ENCODE measurements at places on chromosomes 7 and 10.

DNA sequence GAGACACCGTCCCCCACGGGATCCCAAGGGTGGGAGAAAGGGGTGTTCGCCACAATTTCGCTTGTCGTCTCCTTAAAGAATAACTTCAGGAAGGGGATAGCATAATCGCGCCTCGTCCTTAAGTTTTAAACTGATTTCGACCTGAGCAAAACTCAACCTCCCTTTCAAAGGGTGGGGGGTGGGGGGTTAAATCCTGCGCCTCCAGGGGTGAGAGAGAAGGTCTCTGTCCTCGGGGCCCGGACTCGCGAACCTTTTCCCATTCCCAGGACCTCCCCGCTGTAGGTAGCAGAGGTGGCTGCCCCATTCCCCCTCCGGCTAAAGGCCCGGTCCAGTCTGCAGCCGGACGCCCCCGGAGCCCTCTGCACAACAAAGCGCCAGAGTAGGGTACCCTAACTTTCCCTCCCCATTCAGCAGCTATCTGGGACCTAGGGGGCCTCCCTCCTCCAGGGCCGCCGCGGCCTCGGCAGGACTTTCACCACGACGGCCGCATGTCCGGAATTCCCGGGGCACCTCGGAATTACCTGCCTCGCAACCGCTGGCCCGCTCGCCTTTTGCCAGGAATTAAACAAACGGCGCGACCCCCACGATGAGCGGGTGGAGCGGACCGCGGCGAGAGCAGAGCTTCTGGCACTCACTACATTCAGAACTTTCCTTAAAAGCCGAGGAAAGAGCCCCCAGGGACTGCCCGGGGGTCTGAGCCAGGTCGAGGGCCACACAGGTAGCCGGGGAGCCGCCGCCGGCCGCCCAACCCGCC lies 1.7 kb downstream of the CDK6 start:
- no peak for DNase-seq

DNA sequence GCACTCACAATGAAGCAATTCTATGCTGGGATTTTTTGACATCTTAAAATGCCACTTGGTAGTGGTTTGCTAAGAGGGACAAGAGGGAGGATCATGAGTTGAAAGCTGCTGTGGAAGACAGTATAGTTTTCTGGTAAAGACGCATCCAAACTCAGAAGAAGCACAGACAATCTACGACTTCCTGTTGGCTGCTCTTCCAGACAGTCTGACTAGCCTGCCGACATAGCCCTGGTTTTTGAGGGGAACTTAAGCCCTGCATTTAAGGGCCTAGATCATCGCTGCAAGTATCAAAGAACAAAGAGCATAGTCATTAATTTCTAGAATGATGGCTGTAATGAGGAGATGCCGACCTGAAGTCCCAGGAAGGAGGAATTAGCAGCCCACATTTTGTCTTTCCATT lies 99.9 kb upstream of the IKZF1 start:
- peak; percentile 34 for DNase-seq

DNA sequence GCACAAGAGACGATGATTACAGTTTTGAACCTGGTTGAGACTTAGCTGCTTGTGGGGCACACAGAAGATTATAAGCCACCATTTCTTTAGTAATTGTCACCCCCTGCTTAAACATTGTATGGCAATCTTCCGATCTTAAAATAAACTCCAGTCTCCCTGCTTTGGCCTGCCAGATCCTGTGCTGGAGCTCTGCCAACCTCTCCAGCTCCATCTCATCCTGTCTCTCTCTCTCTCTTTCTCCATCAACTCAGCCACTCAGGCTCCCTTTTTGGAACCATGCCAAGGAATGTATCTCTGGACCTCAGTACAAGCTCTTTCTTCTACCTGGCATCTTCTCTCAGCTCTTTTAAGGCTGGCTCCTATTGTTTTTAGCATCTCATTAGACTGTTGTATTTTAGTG lies 1053.2 kb downstream of the REEP3 start:
- DNase-seq, result no peak

DNA sequence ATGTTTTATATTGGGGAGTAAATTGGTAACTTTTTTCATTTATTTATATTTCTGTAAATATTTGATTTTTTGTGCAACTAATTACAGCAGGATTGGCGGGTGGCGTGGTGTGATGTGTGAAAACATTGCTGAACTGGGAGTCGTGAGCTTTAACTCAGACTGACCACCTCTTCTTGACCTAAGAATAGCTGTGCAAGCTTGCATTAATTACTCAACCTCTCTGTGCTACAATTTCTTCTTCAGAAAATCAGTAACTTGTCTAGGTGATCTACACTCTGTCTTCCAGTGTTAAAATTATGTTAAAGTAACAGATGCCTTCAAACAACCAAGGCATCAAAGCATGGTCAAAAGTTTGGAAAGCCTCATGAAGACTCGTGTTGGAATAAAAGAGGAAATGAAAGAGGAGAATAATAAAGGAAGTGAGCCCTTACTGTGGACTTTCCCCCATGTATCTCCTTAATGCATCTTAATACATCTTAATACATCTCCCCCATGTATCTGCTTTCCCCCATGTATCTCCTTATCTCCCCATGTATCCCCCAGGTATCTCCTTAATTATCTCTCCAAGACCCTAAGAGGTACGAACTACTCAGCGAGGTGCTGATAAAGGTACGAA lies 71.2 kb downstream of the SVIL start:
- DNase-seq, result no peak

- no peak for DNase-seq
Measured at GRCh38 chr10:74342991-74343390, 192.0 kb downstream of the ADK start.

DNA sequence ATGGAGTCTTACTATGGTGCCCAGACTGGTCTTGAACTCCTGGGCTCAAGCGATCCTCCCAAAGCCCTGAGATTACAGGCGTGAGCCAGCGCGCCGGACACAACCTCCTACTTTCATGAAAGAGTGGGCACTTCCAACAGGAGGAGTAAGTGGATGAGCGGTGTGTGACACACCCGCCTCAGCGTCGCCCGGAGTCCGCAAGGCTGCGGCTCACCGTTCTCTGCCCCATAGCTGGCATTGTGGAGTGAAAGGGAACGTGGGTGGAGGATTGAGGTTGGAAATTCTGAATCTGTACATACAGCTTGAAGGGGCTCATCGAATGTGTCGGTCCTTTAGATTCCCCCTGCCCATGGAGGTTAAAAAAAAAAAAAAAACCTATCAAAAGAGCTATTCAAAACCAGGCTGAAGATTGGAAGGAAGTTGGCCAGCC lies 524 bp upstream of the PRXL2A start:
- peak; percentile 9 for DNase-seq
